ENCODE measurements at places on chromosomes 7 and 10.

DNA sequence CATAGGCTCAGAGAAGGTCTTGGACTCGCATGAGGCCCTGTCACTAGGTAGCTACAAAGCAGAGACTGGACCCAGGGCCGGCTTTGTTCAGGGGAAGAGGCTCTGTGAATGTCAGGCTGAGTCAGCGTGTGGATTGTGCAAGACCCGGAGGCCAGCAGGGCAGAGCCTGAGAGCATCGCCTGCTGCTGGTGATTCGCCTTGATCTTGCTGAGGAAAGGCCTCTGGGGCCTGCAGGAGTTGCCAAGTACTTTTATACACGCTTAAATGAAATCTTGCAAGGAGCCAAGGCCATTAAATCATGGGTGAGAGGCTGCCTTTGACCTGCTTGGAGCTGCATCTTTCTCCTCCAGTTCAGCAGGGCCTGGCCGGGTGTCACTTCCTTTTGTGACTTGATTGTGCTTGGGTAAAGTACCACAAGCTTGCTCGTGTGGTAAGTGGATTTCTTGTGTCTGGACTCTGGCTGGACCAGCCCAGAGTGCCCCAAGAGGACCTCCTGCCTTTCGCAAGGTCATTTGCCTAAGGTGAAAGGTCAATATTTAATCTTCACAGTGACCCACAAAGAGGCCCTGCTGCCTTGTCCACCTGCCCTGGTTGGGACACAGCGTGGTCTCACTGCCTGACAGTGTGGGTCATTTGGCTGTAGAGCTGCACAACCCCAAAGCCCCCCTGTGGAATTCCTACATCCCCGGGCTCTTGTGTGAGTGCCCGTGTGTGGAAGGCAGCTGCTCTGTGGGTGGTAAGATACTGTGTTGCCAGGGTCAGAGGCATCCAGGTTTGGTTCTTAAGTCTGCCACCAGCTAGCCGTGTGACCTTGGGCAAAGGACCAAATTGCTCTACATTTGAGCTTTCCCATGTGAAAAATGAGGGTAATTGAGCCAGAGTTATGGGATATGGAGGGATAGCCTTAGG is 38.6 kb upstream of the SH2D4B start:
- DNase-seq, result peak; percentile 42

GRCh38 chr10:124648131-124648475 is 96.1 kb downstream of the FAM53B start:
- DNase-seq, result no peak

DNA sequence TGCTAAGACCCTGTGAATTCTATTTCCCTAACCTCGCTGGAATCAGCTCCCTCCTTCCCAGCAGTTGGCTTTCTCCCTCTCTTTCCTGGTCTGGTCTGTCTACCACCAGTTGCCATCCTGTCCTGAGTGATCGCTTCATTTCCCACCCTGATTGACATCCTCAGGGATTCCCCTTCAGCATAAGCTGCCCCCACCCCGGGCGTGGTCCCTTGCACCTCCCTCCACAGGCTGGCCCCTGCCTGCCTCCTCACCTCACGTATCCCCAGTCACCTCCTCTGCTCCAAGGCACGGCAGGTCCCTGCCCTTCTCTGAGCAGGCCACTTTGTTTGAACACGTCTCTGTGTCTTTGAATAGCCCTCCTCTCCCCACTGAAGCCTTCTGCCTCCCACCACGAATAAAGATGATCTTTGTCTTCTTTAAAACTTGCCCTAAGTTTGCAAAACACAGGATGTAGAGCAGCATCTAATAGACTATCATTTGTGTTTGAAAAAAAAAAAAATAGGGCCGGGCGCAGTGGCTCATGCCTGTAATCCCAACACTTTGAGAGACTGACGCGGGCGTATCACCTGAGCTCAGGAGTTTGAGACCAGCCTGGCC is 233.5 kb downstream of the CUX1 start:
- no peak for DNase-seq

DNA sequence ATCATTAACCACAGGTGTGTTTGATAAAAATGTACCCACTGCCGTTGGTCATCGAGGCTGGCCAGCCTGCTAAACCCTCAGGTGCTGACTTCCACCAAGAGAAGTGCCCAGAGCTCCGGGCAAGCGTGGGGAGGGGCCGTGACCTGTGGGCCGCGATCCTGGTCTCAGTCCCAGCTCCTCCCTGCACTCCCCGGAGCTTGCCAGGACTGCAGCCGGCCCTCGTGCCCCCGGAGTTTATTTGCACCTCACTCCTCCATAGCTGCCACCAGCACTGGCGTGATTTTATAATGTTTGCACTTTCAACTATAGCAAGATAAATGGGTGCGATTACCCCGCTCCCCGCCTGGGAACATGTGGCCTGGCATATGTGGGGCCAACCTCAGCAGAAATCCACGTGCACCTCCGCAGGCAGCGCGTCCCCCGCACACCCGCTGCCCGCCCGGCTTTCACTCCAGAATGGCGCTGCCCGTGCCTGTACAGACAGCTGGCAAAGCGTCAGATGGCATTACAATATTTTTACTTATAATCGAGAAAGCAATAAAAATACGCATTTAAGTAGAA is 30.8 kb downstream of the UNCX start:
- DNase-seq, result no peak

DNA sequence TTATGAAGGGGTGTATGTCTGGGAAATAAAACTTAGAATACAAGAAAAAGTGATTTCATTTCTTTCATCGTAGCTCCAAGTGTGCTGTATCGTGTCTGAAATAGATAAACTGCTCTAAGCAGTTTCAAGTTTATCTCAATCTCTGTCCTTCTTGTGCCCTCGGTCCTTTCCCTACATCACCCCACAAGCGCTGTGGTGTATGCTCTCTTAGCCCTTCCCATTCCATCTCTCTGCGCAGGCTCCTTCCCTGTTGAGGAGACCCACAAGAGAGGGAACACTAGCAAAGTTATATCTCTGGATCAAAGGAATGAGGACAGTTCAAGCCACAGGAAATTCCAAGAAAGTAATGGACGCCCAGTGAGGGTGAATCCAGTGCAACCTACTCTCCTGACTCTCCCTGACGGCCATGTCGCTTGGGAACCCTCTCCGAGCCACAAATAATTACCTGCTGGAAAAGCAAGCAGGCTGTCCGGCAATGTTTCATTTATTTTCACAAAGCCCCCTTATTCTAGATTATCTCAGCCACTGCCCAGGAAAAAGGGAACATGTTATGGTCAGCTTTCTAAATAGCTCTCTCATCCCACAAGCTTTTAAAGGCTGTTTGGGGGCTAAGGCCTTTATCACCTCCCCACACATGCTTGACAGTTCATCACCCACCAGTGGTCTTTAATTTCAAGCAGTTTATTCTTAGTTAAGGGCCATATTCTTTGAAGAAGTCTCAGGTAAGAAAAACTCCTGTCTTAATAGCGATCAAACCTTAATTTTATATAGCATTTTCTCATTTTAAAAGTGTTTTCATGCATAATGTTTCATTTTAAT is 34.8 kb downstream of the LRRC4 start:
- DNase-seq, result no peak

GRCh38 chr10:25687521-25687920 is 246.5 kb upstream of the MYO3A start:
- DNase-seq, result no peak

- DNase-seq, result no peak
These were observed 32.3 kb upstream of the INHBA start for GRCh38 chr7:41735206-41735605.
